ENCODE measurements at places on chromosomes 2 and 18.
A peak's percentile ranks its signal among the peaks of the same experiment; 100 is the strongest.

DNA sequence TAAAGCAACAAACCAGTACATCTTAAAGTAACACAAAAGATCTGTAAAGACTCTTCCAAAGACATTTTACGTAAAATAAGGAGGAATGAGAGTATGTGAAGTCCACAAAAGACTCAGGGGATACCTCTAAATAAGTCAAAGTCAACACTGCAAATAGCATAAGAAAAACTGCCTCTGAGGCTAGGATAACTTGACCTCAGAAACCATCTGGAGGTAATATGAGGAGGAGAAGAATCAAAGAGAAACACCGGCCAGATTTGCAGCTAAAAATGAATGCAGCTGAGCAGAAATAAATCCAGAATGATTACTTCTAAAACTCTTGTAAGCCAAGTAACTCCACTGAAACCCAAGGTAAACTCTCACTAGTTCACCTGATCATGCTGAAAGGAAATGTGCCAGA, 52.2 kb upstream of the ERMN start:
- no peak for DNase-seq

DNA sequence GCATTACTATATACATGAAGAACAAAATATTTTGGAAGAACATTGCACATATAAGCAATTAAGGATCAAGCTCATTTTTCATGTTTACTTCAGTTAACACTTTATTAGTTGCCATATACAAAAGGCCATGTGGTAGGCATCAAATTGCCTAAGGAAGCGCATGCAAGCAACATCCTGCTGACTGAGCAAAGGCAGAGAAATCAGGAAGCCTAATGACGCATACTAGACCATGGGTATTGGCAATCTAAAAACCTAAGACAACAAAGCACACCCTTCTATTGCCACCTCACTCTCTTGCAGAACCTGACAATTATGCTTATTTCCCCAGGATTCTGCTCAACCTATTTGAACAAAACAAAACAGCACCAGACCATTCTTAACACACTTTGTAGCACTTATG, 171.9 kb downstream of the STK39 start:
- no peak for DNase-seq

GRCh38 chr18:6591491-6591890, 138.0 kb upstream of the ARHGAP28 start:
- DNase-seq = no peak

- DNase-seq = no peak
These were observed 8.0 kb downstream of the EML4 start for GRCh38 chr2:42176992-42177738.

DNA sequence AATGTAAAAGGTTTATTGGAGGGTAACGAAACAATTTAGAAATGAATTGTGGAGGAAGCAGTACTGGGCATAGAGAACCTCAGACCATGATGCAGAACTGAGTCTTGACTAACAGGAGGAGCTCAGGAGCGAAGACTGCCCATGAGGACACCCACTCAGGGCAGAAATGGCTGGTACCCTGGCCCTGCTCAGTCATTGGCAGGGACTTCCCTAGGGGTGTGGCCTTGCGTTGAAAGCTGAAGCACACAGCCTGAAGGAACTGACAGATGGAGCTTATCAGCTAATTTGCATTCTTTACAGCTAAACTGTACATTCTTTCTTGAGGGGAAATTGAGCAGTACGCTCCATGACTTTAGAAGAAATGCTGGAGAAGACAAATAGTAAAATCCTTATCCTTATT, 57.1 kb downstream of the PDK1 start:
- DNase-seq = no peak

DNA sequence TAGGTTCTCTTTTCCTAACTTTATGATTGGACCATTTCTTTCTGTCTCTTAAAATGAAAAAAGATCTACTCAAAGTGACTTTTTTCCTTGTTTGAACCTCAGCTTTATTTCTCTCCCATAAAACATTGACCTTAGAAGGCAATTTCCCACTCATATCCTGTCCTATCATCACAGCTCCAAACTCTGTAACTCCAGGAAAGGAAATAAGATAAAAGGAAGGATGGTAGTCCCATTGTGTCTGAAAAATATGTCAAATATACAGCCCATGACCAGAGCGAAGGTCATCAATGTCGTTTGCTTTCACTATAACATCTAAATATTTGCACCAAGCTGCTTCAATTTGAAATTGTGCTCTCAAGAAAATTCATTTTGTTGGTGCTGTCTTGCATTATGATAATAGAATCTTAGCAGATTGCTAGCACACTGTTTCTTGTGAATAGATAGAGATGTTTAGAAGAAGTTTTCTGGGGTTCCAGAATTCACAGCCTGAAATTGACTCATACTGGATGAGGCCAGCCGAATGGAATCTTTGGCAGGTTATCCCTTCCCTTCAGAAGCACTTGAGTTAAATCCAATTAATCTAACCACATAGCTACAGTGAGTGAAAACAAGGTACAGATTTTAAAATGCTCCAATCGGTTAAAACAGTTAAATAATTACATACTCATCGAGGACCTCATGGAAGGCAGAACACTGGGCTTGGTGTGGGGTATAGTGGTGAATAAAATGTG, 95.1 kb downstream of the CRIM1 start:
- peak; percentile 46 for DNase-seq

DNA sequence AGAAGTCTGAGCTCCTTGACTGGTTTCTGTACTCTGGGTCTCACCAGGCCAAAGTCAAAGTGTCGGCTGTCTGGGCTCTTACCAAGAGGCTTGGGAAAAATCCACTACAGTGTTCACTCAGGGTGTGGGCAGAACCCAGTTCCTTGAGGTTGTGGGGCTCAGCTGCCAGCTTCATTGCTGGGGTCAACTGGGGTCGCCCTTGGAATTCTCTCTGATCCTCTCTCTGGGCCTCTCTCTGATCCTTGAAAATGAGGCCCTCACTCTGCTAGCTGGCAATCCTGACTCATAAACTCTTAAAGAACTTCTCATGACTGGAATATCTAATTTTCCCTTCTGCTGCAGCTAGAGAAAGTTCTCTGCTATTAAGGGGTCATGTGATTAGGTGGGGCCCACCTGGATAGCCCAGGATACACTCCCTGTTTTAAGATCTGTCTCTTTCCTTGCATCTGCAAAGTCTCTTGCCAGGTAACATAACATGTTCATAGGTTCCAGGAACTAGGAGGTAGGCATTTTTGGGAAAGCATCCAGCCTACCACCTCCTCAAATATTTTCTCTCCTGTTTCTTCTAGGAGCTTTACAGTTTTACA, 66.3 kb downstream of the SP110 start:
- no peak for DNase-seq

DNA sequence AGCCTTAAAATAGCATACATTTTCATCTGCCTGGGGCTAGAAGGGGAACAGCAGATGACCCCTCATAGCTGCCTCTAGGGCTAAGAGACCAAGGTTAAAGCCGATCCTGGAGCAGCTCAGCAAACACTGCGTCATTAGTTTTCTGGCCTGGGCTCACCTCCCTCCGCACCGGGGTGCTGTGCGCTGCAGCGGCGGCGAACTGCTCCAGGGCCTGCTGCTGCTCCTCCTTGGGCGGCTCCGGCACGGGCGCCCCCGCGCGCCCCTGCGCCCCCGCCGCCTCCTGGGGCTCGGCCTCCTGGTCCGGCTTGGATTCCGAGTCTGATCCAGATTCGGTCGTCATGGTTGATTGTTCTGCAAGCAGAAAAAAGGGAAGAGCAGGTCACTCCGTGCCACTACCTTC, 55.0 kb downstream of the EPB41L3 start:
- no peak for DNase-seq

- DNase-seq = no peak
These were observed 38.2 kb upstream of the CNGA3 start for GRCh38 chr2:98308068-98308467.

DNA sequence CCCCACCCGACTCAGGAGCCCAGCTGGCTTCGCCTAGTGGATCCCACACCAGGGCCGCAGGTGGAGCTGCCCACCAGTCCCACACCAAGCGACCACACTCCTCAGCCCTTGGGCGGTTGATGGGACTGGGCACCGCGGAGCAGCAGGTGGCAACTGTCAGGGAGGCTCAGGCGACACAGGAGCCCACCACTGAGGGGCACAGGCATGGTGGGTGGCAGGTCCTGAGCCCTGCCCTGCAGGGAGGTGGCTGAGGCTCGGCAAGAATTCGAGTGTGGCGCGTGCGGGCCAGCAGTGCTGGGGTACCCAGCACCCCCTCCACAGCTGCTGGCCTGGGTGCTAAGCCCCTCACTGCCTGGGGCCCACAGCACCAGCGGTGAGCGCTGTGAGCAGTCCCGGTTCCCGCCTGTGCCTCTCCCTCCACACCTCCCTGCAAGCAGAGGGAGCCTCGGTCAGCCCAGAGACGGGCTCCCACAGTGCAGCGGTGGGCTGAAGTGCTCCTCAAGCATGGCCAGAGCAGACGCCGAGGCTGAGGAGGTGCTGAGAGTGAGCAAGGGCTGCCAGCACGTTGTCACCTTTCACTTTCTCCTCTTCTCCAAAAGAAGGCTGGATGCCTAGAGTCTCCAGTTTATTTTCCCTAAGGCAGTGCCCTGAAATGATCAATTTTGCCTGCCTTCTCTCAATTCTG, 1440.7 kb upstream of the ZEB2 start:
- no peak for DNase-seq

GRCh38 chr2:95056461-95057459, 31.3 kb downstream of the MAL start:
- DNase-seq = no peak

- DNase-seq = peak; percentile 61
These were observed 219.4 kb downstream of the MREG start for GRCh38 chr2:215793747-215794595.

DNA sequence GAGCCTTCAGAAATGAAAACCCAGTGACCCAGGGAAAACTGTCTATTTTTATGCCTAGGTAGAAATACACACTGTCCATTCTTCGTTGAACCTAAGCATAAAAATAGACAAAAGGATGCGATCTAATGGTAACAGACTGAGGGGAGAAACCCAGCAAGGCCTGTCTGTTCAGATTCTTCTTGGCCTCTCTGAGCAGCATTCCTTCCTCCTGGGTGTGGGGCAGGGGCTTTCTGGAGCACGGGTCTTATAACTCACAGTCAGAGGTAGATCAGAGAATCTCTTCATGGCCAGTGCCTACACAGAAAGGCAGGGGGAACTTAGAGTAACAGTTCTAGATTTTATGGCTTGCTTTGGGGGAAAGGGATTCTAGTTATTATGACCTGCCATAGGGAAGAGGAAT, 56.0 kb downstream of the PKDCC start:
- no peak for DNase-seq

DNA sequence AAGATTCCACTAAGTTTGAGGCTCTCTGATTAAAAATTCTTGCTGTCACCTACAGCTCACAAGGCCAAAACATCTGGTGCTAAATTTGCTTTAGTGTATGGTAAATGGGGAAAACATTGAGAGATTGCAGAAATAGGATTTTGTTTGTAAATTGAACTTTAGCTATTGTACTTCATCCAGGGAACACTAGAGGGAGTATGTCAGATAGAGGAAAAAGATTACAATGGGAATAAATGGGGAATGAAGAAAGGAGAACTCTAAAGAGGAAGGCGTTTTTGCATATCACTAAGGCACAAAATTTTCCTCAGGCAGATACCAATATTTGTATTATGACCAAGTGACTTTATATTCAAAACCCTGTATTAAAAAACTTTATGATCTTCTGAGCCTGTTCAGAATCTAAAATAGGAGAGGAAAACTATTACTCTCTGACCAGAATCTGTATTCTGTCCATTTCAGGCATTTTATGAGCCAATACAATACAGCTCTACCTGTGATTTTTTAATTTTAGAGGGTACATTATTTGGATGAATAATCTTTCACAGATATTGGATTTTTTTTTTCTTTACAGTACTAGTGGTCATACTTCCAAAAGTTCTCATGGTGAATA, 52.3 kb upstream of the ITGB6 start:
- DNase-seq = peak; percentile 20

DNA sequence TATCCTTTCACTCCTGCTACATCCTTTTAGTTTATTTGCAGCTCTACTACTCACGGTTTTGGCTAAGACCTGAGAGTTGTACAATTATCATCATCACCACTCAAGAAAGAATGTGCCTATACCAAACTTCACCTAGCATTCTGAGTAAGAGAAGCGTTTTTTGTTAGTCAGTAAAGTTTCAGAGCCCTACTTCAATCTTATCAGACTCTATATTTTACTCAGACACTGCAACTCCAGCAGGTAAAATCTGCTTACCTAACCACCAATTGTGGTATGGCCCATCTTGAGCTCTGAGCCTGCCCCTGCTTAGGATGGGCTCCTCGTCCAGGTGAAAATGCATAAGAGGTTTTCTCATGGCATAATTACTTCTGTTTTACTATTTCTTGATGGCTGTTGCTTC, 37.1 kb downstream of the ICOS start:
- no peak for DNase-seq

DNA sequence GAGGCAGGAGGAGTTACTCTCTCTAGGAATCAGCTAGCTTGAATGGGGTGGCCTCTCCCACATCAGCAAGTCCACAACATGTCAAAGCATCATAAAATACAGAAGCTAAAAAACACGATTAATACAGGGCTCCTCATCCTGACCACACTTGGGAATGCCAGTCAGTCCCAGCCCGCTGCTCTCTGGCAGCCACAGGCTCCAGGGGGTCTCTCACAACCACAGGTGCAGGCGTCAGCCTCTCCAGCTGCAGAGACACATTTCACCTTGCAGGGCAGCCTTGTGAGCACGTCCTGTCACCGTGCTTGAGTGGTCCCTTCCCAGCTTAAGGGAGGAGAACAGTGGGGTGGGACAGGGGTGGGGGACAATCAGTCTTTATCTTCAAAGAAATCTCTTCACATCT, 137.4 kb upstream of the SH3BP4 start:
- DNase-seq = no peak

- peak; percentile 90 for DNase-seq
These were observed at the start of gene MEIS1 for GRCh38 chr2:66434679-66435548. MEIS1 (plus strand) TSS chr2:66435125; CDS start chr2:66435857, 732 bp downstream.

GRCh38 chr2:141946016-141946415, 184.8 kb downstream of the LRP1B start:
- DNase-seq = no peak

DNA sequence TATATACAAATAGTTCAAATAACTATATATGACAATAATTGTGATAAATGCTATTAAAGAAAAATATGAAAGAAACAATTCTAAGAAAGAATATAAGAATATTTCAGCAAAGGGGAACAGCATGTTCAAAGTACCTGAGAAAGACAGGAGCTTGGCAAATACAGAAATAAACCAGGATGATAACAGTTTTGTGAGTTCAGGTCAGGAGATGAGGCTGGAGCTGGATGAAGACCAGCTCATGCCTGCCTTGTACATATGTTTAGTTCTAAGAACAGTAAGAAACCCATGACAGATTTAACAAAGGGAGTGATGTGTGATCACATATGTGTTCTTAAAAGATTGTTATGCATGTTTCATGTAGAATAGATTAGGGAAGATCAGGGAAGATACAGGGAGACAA, 98.2 kb downstream of the R3HDM1 start:
- no peak for DNase-seq

- DNase-seq = no peak
These were observed 462.6 kb downstream of the EPHA4 start for GRCh38 chr2:221109552-221109951.

- no peak for DNase-seq
These were observed 18.1 kb upstream of the LYPD6B start for GRCh38 chr2:149020432-149020851.

- DNase-seq = no peak
These were observed 73.4 kb downstream of the INPP4A start for GRCh38 chr2:98518101-98518500.
